Epithelial cell of esophagus (primary cell): ENCODE measurements at places on chromosomes 1 and 21.
A peak's percentile ranks its signal among the peaks of the same experiment; 100 is the strongest.

DNA sequence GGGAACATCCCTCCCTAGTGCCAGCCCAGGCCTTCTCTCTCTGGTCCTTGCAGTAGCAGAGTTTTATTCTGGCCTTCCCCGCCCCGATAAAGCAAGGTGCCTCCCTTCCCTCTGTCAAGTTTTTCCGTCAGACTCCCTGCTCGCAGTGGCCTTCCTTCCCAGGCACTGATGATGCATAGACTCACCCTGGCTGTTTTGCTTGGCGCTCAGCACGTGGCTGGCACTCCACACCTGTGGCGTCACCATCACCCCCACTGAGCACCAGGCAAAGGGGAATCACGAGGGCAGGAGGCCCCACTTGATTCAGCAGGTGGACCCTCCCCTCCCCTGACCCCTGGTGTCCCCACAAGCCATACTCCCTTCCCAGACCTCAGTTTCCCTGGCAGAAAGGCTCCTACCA lies 7.4 kb downstream of the SLC26A9 start:
- peak; percentile 29 for DNase-seq

GRCh38 chr1:184840596-184840995 lies 85.9 kb upstream of the EDEM3 start:
- no peak for DNase-seq

DNA sequence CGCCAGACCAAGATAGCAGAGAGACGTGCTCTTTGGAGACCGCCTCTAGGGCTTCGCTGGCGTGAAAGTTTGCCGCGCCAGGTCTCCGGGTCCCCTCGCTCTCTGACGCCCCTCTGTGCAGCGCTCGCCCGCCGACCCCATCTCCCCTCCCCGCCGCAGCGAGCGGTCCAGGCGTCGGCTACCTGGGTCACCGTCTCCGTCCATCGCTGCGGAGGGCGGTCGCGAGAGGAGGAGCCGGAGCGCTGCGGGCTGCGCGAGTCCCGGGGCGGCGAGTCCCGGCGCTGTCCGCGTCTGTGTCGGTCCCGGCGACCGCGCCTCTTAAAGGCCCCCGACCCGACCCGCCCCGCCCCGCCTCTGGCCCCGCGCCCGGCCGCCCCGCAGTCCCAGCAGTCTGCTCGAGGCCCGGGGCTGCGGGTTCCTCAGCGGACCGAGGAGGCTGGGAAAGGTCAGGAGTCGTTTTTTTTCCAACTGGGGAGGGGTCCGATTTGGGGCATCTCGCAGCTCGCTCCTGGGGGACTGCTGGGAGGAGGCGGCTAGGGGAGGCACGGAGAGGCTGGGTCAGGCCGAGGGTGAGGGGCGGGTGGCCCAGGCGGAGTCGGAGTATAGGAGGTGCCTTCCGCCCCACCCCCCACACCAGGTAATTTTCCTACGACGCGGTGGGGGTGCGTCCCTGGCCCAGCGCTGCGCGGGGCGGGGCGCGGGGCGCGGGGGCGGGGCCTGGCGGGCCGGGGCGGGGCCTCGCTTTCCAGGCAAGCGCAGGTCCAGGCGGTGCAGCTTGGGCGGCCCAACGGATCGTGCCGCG lies at the start of the genes FBXO2 and FBXO44:
Gene FBXO2, minus strand, starts transcription at position 293 of the 802 bp plus-strand sequence. Its CDS starts 89 bp downstream, at position 204.
Gene FBXO44, plus strand, starts transcription at position 741 of the 802 bp plus-strand sequence. CDS start 959 bp downstream, outside the sequence.
- DNase-seq = peak; percentile 70

- no peak for DNase-seq
Observed at GRCh38 chr1:23613191-23614031, 54.1 kb upstream of the ID3 start.

GRCh38 chr1:178310685-178311105 lies 186.1 kb downstream of the CLEC20A start:
- peak; percentile 75 for DNase-seq

GRCh38 chr1:247557926-247558674 lies 9.2 kb downstream of the GCSAML start:
- no peak for DNase-seq

DNA sequence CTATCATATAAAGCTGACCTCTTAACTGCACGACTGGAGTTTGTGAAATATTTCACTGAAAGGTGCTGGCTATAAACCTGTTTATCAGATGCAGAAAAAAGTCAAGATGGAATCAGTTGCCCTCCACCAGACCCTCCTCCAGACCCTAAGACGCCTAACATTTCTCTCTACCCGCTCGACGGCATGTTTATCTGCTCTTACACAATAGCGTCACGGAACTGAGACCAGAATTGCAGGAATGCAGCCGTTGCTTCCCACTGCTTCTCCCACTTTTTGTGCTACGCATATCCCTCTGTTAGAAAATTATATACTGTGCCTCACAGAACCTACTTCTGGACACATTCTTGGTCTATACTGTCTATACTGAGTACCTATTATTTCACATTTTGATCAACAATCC lies 28.2 kb upstream of the FAM131C start:
- no peak for DNase-seq

- DNase-seq = no peak
Observed at GRCh38 chr1:245858022-245858721, 648.9 kb downstream of the SMYD3 start.

- peak; percentile 24 for DNase-seq
Observed at GRCh38 chr1:54781023-54781723, 16.9 kb upstream of the PARS2 start.

GRCh38 chr21:27244352-27244751 lies 277.5 kb upstream of the ADAMTS5 start:
- DNase-seq = no peak

DNA sequence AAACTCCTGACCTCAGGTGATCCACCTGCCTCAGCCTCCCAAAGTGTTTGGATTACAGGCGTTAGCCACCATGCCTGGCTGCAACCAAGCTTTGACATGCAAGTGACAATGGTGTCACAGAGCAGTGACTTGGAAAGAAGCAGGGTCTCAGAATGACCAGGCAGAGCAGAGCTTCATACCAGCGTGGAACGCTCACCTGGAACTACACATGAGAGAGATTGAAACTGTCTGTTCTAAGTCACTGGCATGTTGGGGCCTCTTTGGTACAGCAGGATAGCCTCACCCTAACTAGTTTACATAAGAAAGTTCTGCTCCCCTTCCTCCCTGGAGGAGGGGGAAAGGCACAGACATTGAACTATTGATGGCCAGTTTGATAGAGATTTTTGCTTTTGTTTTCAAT lies 47.5 kb upstream of the ITPKB start:
- DNase-seq = no peak

GRCh38 chr1:100400404-100400803 lies 48.1 kb downstream of the CDC14A start:
- no peak for DNase-seq

DNA sequence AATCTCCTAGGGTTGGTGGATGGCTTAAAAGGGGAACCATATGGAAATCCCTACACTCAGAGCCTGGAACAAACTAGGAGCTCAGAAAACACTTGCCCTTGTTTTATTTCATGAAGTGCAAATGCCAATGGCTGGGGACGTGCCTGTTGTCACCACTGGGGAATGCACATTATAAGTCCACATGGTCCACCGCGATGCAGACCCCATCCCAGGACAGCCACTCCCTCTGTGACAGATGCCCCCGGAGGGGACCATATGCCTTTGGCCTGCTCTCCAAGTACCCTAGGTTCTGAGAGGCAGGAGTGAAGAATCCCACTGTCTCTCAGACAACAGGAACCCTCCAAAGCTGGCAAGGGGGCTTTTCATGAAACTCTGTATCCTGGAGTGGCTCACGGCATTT lies 42.3 kb downstream of the LRP8 start:
- no peak for DNase-seq

- DNase-seq = no peak
Observed at GRCh38 chr1:5585256-5585655, 407.0 kb downstream of the NPHP4 start.

- no peak for DNase-seq
Observed at GRCh38 chr1:107247679-107248078, 106.8 kb downstream of the NTNG1 start.

DNA sequence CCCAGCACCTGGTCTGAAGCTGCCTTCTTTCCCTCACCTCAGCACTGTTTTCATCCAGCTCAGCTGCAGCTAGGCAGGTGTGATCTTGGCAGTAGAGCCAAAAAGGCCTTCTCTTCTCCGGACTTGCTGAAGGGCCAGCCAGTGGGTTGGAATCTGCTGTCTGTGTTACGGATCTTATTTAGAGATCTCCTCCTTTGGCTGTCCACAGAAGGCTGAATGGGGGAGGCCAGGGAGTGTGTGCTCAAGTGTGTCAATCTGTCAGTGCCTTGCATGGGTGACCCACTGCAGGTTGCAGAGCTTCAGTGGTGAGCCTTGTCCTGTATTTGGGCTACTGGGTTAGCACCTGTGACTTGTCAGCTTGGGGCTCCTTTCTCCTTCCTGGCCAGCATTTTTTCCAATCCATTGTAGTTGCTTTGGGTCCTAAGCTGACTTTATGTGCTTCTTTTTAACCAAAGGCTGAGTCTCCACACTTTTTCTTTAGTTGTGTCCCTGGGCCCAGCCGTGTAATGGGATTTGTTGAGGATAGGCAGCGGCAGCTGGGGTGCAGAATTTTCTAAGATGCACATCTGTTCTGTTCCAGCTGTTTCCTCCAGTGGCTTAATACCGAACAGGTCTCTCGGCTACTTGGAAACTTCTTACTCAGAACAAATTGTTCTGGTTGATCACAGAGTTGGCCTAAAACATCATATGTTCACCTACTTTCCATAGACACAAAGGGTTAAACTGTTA lies 126.8 kb downstream of the PEX14 start:
- DNase-seq = no peak

GRCh38 chr1:150695561-150695960 lies 1.4 kb downstream of the GOLPH3L start:
- peak; percentile 62 for DNase-seq

GRCh38 chr1:76138217-76138616 lies 63.7 kb downstream of the ST6GALNAC3 start:
- DNase-seq = no peak

DNA sequence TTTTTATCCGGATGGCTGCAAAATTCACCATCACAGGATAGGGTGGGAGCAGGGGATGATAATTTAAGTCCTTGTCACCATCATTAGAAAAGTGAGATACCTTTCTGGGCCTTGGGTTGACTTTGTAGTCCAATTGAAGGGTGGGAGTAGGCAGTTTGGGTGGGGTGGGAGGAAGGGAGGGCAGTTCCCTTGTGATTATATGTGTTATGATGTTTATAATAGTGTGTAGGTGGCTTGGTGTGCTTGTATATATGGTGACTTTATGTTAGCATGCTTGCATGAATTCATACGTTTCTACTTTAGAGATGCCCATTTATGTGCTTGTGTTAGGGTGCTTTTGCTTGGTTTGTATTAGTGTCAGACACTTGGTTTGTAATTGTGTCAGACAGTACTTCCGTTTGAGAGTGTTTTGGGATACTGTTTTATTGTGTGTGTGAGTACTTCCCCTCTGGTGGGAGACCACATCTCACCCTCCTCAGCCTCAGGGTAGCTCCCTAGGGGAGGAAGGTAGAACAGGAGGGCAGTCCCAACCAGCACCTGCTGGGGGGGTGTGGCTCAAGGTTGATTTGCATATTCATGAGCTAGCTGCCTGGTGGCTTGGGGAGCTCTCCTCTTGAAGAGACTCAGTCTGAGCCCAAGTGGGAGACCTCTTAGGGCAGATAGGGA lies 6.3 kb upstream of the POU3F1 start:
- DNase-seq = no peak

GRCh38 chr1:34163792-34164731 lies 968 bp downstream of the CSMD2 start:
- no peak for DNase-seq

DNA sequence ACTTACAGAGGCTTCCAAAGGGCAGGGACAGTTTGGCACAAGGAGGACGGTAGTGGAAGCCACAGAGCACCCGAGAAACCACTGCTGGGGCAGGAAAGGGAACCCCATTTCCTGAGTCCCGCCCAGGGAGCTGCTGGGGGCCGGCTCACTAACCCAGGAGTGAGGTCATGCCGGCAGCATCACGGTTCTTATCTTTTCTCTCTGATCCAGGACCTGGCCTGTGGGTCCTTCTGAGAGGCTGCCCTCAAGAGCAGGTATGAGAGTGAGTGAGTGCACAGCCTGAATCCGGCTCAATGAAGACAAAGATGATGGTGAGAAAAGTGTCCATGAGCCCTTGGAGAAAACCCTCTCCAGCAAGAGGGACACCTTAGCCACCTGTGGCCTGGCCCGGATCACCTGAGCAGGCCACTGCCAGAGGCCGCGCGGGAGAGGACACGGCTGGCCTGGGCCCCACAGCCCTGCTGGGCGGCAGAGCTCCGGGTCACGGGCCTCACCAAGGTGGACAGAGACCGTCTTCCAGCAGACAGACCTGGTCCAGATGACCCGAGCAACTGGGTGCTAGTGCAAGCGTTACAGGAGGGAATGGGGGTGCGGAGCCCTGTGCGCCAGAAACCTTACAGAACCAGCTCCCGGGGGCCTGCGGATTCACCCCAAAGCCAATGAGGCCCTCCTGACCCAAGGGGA lies 94.9 kb downstream of the RIPK4 start:
- no peak for DNase-seq

- DNase-seq = no peak
Observed at GRCh38 chr21:31945546-31945945, 72.7 kb downstream of the HUNK start.

GRCh38 chr1:190022709-190023108 lies 455.0 kb downstream of the BRINP3 start:
- DNase-seq = peak; percentile 86

DNA sequence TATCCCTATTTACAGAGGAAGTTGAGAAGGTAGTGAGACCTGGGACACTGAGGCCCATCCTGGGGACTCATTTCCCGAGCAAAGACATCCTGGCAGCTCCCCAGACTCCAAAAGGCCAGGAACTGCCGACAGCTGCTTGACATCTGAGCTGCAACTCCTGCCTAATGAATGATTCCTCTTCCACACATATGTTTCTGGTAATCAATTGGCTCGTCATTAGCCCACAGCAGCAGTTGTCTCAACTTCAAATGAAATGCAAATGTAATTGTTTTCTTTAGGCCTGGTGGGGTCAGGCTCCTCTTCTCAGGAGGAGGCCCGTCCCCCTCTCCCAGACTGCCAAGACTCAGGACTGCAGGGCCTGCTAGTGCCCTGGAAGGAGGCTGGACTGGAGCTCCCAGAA lies 61.8 kb upstream of the DISP3 start:
- DNase-seq = no peak

DNA sequence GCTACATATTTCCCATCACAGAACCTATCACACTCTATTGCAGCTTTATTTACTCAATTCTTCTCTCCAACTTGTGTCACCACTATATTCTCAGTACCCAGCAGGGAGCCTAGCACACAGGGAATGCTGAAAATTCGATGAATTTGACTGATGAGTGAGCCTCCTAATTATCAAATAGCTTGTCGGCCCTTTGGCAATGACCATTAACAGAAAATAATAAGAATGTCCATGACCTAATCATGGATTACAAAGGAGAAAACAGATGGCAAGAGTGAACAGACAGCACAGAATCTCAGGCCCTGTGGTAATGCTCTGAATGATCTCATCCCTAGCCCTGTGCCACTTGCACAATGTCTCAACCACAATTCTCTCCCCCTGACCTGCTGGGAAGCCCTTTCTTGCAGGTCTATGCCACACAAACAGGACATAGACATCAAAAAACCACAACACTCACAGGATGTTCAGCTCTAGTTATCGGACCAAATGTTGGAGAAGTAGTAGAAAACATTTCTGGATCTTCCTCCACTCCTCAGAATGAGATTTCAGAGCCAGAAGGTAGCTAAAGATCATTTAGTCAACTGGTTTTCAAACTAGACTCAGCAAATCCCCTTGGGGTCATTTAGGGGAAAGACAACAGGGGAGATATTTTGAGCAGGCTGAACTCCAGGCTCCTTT lies 68.4 kb downstream of the LUZP1 start:
- DNase-seq = peak; percentile 93
